ENCODE measurements at places on chromosomes 13 and 19.

- no peak for DNase-seq
These were observed 56.0 kb downstream of the F2RL3 start for GRCh38 chr19:16944626-16945363.

GRCh38 chr13:104779311-104779993 lies 1713.2 kb upstream of the SLC10A2 start:
- no peak for DNase-seq

GRCh38 chr13:103178986-103179943 lies 113.0 kb upstream of the SLC10A2 start:
- no peak for DNase-seq

GRCh38 chr19:13085666-13086065 lies 17.0 kb downstream of the LYL1 start:
- no peak for DNase-seq

DNA sequence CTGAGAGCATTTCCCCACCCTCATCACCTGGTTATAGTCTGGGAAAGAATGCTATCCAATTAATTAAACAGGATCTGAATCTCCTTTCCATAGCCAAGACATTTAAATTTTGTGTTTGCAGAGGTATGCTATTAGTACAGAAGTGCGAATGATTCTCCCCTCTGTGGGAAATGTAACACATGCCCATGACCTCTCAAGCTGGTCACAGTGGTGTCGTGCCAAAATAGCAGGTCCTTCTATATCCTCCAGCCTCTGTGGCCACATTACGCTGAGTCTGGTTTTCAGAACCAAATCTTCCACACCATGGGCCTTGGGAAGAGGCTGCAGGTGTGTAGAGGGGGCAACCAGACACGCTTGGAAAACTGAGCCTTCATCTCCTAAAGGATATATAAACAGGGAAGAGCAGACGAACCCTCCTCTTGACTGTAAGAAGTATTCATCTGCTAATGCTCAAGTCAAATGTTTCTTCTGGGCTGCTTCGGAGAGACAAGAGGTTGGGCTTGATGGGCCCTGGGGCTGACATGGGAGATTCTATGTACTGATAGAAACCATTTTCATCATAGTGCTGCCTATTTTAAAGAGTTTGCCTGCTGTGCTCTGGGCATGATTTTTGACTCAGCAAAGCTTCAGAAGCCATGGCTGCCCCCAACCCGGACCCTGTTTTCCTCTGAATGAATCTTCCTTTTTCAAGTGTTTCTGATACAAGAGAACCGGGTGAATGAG lies 197.6 kb downstream of the DNAJC15 start:
- DNase-seq, result no peak

DNA sequence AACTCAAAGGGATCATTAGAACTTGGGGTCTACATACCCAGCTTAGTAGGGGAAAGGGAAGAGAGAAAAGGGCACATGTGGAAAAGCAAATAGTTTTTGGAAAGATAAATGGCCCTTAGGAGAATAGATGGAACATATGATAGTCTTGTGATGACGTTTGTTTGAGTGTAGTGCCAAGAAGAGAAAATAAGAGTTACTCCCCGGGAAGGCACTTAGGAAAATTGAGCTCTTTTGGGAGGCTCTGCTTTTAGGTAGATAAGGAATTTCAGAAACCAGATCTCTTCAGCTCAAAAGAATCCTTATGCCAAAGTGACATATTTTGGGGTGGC lies 44.8 kb upstream of the SERTM1 start:
- DNase-seq, result no peak

DNA sequence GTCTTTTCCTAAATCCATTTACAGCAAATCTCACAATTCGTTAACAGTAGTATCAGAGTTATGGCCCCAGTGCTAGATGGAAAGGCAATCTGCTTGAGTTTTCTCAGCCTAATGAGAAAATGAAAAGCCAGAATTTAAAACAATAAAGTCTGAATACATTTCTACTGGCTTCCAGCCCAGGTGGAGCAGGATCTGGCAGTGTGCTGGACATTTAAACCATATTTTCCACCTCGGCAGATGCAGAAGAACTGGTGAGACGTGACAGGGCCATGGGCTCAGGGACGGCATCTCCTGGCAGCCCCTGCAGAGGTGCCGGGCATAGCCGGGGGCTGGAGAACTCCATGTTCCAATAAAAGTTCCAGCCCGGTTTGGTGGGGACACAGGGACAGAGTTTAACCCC lies 7.1 kb downstream of the SMIM7 start:
- DNase-seq, result no peak

DNA sequence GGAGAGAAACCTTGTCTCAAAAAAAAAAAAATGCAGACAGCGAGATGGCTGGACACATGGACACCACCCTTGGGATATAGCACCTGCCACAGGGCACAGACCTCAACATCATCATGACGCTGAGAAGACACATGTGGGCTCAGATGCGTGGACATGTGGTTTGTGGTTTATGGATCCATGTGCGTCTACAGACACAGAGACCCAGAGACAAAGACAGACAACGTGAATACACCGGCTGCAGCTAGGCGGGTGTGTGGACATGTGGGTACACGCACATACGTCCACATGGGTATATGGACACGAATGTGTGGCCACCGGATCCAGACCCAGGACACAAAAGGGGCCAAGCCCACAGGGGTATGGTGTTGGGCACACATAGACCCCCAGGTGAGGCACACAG lies 1.3 kb downstream of the TNFSF14 start:
- no peak for DNase-seq

GRCh38 chr13:44237276-44237767 lies 136.3 kb upstream of the SERP2 start:
- DNase-seq, result peak; percentile 92

DNA sequence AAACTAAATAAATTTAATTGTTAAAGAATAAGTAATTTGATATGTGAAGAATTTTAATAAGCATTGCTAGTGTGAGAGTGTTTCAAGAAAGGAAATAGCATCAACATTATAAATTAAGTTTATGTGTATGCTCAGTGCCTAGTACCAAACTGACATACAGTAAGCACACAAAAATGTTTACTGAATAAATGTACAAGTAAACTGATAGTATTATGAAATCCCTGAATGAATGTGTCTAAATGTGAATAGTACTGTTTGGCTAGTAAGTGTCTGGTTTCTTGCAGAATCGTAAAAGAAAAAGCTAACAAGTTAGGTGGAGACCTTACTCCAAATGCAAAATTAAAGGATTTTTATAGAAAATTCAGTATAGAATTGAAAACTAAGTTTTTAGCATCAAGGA lies 233.6 kb downstream of the PCDH9 start:
- no peak for DNase-seq

DNA sequence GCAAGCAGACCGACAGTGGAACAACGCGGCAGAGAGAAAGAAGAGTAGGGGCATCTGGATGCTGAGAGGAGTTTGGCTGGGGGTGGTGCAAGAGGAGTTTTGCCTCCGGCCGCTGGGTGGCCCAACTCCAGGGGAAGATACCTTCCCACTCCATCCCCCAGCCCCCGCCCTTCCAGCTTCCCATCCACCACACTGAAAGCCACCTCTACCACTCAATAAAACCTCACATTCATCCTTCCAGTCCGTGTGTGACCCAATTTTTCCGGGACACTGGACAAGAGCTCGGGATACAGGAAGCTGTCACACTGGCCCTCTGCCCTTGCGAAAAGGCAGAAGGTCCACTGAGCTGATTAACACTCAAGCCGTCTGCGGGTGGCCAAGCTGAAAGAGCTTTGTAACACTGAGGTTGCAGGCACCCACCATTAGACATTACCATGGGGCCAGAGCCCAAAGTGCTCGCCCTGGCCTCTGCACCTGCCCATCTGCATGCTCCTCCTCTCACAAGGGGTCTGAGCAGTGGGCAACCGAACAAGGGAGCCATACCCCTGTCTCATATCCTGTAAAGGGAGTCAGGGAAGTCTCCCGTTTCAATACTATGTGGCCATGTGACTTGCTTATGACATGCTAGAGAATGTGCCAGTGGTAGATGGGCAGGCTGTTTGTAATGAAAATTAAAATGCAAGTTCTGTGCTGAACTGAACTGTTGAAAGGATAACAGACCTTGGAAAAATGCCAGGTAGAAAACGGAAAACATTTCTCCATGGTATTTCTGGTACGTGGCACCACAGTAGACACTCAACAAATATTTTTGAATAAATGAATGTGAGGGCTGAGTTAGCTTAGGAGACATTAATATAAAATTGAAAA lies 205.1 kb upstream of the STARD13 start:
- no peak for DNase-seq

- DNase-seq, result no peak
These were observed 496.7 kb downstream of the EFNB2 start for GRCh38 chr13:106038752-106039151.

GRCh38 chr13:33872005-33872351 lies 54.0 kb downstream of the RFC3 start:
- no peak for DNase-seq

DNA sequence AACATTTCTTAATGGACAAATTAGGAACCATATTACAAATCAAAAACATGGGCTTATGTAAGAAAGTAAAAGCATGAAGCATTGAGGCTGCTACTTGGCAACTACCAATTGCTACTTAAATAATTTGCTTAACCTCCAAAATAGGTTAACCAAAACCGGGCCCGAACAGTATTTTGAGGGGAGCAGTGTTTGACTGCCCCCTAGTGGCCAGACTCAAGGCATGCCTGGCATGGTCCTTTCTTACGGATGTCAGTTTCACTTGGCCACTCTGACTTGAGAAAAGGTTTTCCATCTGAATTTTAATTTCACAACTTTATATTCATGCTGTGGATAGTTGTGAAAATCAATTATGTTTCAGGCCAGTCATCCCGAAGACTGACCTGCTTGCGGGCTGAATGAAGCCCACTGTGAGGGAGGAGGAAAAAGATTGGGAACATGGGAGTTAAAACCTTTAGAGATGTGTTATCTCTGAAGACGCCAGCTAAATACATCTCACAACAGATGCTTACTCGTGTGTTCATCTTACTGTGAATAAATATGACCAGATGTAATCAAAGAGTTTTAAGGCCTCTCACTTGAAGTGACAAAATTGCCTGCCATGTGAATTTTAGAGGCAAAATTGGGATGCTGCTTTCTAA lies 2.9 kb downstream of the RXFP2 start:
- peak; percentile 77 for DNase-seq

- DNase-seq, result no peak
These were observed 87.5 kb downstream of the TSHZ3 start for GRCh38 chr19:31261603-31262212.

DNA sequence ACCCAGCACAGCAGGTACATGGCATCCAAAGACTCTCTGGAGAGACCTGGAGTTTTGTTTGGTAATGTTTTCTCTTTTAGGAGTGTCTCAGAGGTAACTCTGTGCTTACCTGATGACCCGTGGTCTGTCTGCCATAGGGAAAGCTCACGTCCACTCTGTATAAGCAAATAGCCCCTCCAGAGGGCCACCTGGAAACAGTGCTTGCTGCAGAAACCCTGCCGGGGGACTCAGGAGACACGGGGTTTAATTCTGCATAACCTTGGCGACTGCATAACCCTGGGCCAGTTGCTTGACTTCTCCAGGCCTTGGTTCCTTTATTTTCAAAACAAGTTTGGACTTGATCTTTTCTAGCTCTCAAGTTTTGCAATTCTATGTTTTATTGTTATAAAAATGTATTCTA lies 187.2 kb upstream of the SOX1 start:
- DNase-seq, result no peak

GRCh38 chr13:106530171-106530851 lies 5.2 kb downstream of the EFNB2 start:
- no peak for DNase-seq

- DNase-seq, result no peak
These were observed 716.5 kb upstream of the PRR20A start for GRCh38 chr13:56424246-56424645.

GRCh38 chr19:12137221-12137940 lies 2.8 kb downstream of the ZNF20 start:
- no peak for DNase-seq

- DNase-seq, result no peak
These were observed 1.5 kb downstream of the ERCC2 start for GRCh38 chr19:45368737-45369340.

All from sigmoid colon (tissue), 7 donors.